ENCODE measurements at places on chromosomes 11 and 22. TPM values are rescaled to one million over a fixed set of nuclear protein-coding genes. Genes with fewer than 3 reads are reported as not detected.

SPDYC gene
- total RNA-seq: not detected

SLC22A8 gene
- not detected for total RNA-seq

- no peak for DNase-seq
Measured at GRCh38 chr11:59573216-59573615, 42.4 kb downstream of the OSBP start.

DNA sequence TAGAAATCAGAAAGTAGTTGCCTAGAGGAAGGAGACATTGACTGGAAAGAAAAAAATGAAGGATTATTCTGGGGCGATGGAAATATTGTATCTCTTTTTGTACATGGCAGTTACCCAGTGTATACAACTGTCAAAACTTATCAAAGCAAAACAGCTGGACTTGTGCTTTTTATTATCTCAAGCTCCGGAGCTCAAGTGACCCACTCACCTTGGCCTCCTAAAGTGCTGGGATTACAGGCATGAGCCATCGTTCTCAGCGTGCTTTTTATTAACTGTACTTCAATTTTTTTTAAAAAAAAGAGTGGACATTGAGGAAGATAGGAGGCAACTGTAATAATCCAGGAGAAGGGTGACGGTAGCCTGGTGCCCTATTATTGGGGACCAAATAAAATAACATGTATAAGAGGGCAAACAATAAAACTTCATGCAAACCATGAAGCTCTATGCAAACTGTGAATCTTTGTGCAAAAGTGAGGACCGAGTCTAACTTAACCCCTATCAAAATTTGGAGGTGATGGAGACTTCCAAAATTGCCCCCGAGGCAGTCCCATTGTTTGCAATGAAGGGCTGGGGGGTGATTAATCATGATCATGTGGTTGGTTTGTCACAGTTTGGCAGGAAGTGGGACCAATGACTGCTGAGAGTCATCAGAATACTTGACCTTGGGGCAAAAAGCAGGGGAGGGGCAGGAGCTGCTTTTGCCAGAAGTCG, 23.5 kb downstream of the FZD4 start:
- DNase-seq: no peak

DNA sequence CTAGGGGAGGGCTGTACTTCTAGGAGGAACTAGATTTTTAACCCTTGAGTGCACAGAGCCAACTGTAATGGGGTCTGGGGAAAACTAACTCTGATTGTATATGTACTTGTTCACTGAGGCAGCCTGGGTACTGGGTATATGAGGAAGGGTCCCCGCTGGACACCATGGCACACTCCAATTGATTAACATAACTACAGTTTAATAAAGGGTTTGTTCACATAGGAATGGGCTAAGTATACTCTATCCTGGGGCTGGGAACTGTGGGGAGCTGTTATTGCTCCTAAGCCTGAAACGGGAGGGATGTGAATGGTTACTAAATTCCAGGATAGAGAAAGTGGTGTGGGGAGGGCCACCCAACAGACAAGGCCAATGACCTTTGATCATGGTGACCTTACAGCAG, 67.6 kb downstream of the PARVA start:
- DNase-seq: no peak

C11orf65 gene
- 0.31 TPM for total RNA-seq

PKNOX2 gene
- 1.9 TPM for total RNA-seq

DNA sequence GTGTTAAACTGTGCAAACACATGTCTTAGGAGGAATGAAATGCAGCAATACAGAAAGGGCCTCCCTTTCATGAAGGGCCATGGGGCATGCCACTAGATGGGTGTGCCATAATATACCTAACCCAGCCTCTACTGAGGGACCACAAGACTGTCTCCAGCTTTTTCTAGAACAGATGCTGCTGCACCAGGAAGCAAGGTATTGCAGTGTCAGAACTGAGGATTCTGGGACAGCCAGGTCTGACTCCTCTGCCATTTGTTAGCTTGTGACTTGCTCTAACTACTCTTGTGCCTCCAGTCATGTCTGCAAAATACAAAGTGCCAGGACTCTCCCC, 53.2 kb downstream of the HIRA start:
- DNase-seq: no peak

- DNase-seq: peak; percentile 67
Measured at GRCh38 chr22:20494978-20495860, at the start of gene KLHL22. TSS of gene KLHL22 (minus strand) at chr22:20495795. CDS start at chr22:20489211, 6,584 bp downstream.

BCO2 gene
- 7.1 TPM for total RNA-seq

MUC15 gene
- not detected for total RNA-seq

SYT7 gene
- 8.2 TPM for total RNA-seq

DNA sequence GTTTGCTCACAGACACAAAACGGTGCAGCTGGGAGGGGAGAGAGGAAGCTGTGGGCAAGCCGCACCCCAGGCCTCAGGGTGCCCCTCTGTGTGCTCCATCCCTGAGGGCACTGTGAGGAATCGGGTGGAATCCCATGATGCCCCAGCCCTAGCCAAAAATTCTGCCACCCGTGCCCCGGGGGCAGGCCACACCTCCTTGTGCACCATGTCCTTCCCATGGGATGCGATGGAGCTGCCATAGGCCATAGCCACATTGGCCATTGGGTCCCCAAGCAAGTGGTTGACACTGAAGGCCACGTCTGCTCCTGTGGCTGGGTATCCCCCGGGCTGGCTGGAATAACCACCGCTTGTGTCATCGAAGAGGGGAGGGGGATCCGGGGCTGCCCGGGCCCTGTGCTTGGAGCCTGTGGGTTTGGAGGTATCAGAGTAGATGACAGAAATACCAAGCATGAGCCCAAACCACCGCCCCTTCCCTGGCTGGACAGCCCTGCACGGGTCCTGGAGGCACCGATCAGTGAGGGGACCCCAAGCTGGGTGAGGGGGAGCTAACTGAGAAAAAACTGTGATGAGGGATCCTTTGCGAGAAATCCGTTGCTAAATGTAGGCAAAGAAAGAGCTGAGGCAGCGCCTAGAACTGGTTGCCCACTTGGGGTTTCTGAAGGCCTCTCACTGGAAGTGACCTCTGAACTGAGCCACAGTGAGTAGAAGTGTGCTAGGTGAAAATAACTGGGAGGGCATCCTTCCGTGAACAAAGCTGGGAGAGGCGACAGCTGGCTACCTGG, 863 bp downstream of the YIF1A start:
- peak; percentile 58 for DNase-seq

LDLRAD3 gene
- 2.0 TPM for total RNA-seq

- no peak for DNase-seq
Measured at GRCh38 chr22:28208036-28208435, 289.0 kb upstream of the PITPNB start.

C11orf86 gene
- 26.9 TPM for total RNA-seq

DNA sequence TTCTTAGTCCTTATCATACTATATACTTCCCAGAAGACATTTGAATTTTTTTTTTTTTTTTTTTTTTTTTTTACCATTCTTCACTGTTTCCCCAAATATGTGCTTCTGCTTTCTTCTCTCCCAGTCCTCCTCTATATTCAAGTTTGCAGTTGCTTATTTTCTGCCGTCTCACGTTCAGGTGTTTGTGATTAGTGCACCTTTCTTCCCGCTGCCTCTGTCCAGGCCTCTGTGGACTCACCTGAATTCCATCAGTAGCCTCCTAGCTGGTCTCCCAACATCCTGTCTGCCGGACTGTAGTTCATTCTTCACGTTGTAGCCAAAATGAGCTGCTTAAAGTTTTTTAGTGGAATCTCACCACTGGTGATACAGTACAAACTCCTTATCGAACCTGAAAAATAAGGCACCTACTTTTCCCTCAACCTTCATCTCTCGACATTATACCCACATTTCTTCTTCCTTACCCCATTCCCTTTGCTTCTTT, 795 bp upstream of the MSANTD4 start:
- no peak for DNase-seq

OR8A1 gene
- not detected for total RNA-seq

ASCL2 gene
- total RNA-seq: 8.4 TPM
